ENCODE measurements at places on chromosomes 12 and 14. TPM values are rescaled to one million over a fixed set of nuclear protein-coding genes. Genes with fewer than 3 reads are reported as not detected.

Gene BDKRB2
- 16.1 TPM for total RNA-seq

Gene SLC7A8
- 22.9 TPM for total RNA-seq

Gene PTHLH
- 0.72 TPM for total RNA-seq

Gene CLEC1A
- total RNA-seq: 6.3 TPM

Gene OTUB2
- total RNA-seq: 1.1 TPM

Gene CAPZA3
- not detected for total RNA-seq

Gene METTL25
- 19.3 TPM for total RNA-seq

DNA sequence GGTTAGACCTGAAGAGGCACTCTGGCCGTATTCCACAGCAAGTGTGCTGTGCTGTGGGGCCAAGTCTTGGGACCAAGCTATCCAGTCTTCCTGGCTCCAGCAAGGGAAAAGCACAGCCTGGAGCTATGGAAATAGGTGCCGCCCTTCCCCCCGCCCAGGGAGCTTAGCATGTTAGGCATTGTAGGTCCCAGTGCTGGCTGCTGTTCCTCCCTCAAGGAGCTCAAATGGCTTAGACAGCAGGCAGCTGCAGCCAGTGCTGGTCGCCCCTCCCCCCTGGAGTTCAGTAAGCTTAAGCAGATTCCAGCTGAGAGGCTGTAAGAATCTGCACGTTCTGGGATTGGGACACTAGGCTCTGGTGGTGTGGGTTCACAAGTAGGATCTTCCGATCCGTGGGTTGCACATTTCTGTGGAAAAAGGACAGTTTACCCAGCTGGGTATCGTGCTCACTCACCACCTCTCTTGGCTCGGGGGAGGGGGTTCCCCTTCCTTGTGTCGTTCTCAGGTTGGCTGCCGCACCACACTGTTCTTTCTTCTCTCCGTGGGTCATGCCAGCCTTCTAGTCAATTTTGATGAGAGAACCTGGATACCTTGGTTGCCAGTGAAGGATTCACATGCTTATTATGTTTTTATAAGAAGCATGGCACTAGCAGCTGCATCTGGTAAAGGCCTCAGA lies 127.3 kb downstream of the CNTN1 start:
- no peak overlapping the region for H3K4me3 ChIP-seq
- H3K27ac ChIP-seq: no peak overlapping the region
- H3K36me3 ChIP-seq: no peaks in the 10 kb centered on the region

DNA sequence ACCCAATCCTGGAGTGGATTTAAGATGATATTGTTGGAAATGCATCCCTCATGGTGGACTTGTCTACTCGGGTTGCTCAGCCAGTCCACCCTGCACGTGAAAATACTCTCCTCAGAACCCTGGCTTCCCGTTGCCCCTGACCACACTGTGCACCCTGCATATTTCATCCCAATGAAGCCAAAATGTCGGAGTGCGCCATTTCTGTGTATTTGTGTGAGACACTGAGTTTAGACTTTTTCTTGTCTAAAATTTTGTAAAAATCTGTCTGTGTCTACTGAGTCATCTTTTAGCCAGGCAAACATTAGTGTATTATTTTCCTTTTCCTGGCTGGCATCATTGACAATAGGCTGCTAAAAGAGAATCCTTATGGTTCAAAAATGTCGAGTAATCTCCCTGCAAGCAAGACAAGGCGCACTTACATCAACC lies 485 bp upstream of the PNMA1 start:
- H3K27me3 ChIP-seq: no peaks in the 10 kb centered on the region
- H3K4me3 ChIP-seq: peak overlapping the region; percentile 95
- H3K4me1 ChIP-seq: peaks cover 15% of the 10 kb centered on the region
- H3K27ac ChIP-seq: no peak overlapping the region

DNA sequence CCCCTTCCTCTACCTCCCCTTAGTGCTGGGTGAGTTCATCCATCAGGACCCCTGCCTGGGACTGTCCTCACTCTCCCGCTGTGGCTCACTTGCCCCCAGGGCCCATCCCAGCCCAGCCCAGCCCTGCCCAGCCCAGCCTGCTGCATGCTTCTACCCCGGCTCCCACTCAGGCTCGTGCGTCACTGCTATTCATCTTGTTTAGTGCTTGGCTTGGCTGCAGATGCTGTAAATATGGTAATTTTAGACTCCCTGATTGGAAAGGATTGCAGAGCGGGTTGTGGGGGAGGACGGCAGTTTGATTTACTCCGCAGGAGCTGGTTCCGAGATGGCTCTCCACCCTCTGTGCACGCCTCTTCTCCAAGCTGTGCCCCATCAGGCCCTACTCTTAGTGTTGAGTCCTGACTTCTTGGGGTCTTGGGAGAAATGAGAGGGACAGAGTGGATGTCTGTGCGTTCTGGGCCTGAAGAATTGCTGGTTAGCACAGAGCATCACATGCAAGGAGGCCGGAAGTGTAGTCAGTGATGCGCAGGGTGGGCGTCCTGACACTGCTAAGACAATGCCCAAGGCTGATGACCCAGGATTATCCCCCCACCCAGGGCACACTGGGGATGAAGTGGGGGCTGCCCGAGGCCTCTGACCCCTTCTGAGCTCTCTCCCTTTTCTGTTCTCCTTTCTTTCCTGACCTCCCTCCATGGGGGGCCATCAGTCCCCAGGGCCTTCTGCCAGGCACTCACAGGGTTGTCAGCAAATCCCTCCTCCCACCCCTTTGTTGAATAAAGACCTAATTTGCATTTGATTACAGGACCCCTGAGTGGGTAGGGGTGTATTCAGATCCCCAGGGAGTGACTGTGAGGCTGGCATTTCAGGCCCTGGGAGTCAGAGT lies 244.4 kb downstream of the ZFP36L1 start:
- peak overlapping the region; percentile 94 for H3K27ac ChIP-seq
- DNase-seq: peak; percentile 98
- H3K27me3 ChIP-seq: no peaks in the 10 kb centered on the region

GRCh38 chr12:54065677-54066076 lies 12.0 kb downstream of the HOXC4 start:
- H3K27ac ChIP-seq: no peak overlapping the region
- DNase-seq: no peak
- no peaks in the 10 kb centered on the region for H3K36me3 ChIP-seq
- no peaks in the 10 kb centered on the region for H3K4me1 ChIP-seq

DNA sequence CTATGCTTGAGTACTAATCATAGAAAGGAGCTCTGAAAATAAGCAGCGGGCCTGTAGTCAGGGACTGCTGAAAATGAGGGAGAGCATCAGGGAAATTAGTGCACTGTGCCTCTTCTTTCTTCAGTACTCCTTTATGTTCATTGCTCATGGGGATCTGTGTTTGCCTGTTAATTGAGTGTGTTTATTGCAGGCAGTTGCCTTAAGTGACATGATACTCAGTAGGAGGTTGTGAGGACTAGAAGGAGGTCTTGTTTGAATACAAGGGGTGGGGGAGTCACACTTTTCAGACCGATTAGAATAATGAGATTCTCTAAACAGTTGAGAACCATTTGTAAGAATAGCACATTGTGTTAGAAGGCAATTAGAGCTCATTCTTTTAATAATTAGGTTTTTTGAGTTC lies 102.6 kb upstream of the SLCO1C1 start:
- no peaks in the 10 kb centered on the region for H3K4me1 ChIP-seq
- H3K27ac ChIP-seq: no peak overlapping the region
- no peaks in the 10 kb centered on the region for H3K27me3 ChIP-seq
- no peak for DNase-seq
- no peak overlapping the region for H3K4me3 ChIP-seq

DNA sequence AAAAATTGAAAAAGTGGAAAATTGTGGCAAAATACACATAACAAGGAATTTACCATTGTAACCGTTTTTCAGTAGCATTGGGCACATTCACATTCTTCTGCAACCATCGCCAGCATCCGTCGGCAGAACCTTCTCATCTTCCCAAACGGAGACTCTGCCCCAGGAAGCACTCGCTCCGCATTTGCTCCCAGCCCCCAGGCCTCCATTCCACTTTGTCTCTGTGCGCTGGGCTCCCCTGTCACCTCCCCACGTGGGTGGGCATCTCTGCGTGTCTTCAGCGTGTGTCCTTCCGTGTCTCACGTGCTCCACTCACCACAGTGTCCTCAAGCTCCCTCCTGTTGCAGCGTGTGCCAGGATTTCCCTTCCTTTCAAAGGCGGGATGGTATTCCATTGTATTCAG lies 9.9 kb downstream of the GPR132 start:
- H3K4me1 ChIP-seq: no peaks in the 10 kb centered on the region
- H3K27ac ChIP-seq: no peak overlapping the region
- no peak overlapping the region for H3K4me3 ChIP-seq
- no peaks in the 10 kb centered on the region for H3K27me3 ChIP-seq
- H3K36me3 ChIP-seq: no peaks in the 10 kb centered on the region

DNA sequence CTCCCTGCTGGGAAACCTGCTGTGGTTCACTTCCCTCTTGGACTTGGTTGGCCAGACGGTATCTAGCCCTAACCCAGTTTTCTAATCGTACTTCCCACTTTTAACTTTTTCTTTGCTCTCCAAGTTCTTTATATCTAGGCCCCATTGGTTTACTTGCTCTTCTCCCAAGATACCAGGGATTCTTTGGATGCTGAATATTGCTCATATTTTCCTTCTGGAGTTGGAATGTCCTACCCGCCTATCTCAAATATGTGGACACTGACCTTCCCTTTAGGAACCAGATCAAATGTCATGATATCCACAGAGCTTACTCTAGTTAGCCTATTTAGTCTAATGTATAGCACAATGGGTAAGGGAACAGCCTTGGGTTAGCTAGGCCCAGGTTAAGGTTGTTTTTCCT lies 228.6 kb downstream of the DACT1 start:
- no peaks in the 10 kb centered on the region for H3K4me1 ChIP-seq
- DNase-seq: no peak
- no peak overlapping the region for H3K27ac ChIP-seq
- H3K27me3 ChIP-seq: no peaks in the 10 kb centered on the region

DNA sequence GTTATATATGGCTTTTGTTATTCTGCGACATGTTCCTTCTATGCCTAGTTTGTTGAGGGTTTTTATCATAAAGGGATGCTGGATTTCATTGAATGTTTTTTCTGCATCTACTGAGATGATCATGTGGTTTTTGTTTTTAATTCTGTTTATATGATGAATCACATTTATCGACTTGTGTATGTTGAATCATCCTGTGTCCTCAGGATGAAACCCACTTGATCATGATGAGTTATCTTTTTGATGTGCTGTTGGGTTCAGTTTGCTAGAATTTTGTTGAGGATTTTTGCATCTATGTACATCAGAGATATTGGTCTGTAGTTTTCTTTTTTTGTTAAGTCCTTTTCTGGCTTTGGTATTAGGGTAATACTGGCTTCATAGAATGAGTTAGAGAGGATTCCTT lies 291.2 kb downstream of the AKAP6 start:
- DNase-seq: no peak
- H3K27ac ChIP-seq: no peak overlapping the region
- no peaks in the 10 kb centered on the region for H3K4me1 ChIP-seq
- H3K27me3 ChIP-seq: no peaks in the 10 kb centered on the region
- H3K36me3 ChIP-seq: no peaks in the 10 kb centered on the region

- no peaks in the 10 kb centered on the region for H3K4me1 ChIP-seq
- no peak for DNase-seq
- no peak overlapping the region for H3K27ac ChIP-seq
- H3K36me3 ChIP-seq: no peaks in the 10 kb centered on the region
These were observed 87.6 kb downstream of the SEC23A start for GRCh38 chr14:39015360-39015961.

- H3K36me3 ChIP-seq: no peaks in the 10 kb centered on the region
- no peaks in the 10 kb centered on the region for H3K27me3 ChIP-seq
- no peak overlapping the region for H3K27ac ChIP-seq
- no peaks in the 10 kb centered on the region for H3K4me1 ChIP-seq
- no peak for DNase-seq
- H3K4me3 ChIP-seq: no peak overlapping the region
These were observed 137.4 kb upstream of the RPL10L start for GRCh38 chr14:46788994-46789393.

DNA sequence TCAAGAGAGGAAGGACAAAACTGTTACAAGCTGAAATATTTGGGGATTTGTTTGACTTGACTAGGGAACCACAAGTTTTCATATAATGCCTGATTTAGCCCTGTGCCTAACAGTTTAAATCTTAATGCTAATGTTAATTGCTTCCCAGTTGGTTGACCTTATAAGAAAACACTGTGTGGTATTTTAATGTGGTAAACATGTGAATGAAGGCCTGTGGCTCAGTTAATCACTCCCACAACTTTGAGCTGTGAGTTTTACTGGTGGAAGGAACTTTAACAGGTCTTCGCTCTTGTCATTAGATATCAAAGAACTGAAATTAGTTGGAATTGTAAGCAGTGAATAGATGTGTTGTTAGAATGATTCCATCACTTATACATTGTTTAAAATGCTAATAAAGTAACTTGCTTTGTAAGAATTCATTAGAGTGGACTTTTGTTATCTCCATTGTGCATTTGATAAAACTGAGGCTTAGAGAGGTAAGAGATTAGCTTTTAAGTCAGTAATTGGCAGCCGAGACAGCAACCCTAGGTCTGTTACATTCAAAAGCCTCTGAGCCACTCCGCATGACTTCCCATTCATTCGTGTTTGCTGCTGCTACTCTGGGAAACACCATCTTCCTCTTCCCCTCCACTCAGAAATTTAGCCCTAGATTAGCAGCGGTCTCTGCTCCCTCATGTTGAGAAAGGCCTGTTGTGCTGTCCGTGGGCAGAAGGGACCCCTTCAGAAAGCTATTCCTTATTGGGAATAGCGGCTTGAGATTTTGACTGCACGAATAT lies 1.0 kb upstream of the TBK1 start:
- H3K4me3 ChIP-seq: peak overlapping the region; percentile 94
- H3K36me3 ChIP-seq: no peaks in the 10 kb centered on the region
- H3K4me1 ChIP-seq: no peaks in the 10 kb centered on the region
- no peak for DNase-seq
- H3K27ac ChIP-seq: no peak overlapping the region

- H3K27me3 ChIP-seq: no peaks in the 10 kb centered on the region
- no peak overlapping the region for H3K4me3 ChIP-seq
- DNase-seq: no peak
- H3K36me3 ChIP-seq: no peaks in the 10 kb centered on the region
- no peak overlapping the region for H3K27ac ChIP-seq
- no peaks in the 10 kb centered on the region for H3K4me1 ChIP-seq
These were observed 68.7 kb downstream of the PRMT8 start for GRCh38 chr12:3559601-3560294.

GRCh38 chr12:110845339-110845682 lies 1.5 kb upstream of the CCDC63 start:
- H3K4me1 ChIP-seq: no peaks in the 10 kb centered on the region
- no peaks in the 10 kb centered on the region for H3K36me3 ChIP-seq
- no peak overlapping the region for H3K27ac ChIP-seq
- H3K4me3 ChIP-seq: no peak overlapping the region
- H3K27me3 ChIP-seq: no peaks in the 10 kb centered on the region

GRCh38 chr12:98123021-98123461 lies 392.3 kb upstream of the TMPO start:
- no peak overlapping the region for H3K27ac ChIP-seq
- no peak for DNase-seq
- H3K36me3 ChIP-seq: no peaks in the 10 kb centered on the region
- H3K4me3 ChIP-seq: no peak overlapping the region
- H3K27me3 ChIP-seq: no peaks in the 10 kb centered on the region

GRCh38 chr12:11666131-11667050 lies 16.9 kb downstream of the ETV6 start:
- no peaks in the 10 kb centered on the region for H3K27me3 ChIP-seq
- no peak overlapping the region for H3K27ac ChIP-seq
- H3K4me1 ChIP-seq: peaks cover 8% of the 10 kb centered on the region

GRCh38 chr14:53751650-53752049 lies 205.0 kb downstream of the BMP4 start:
- H3K36me3 ChIP-seq: no peaks in the 10 kb centered on the region
- no peaks in the 10 kb centered on the region for H3K27me3 ChIP-seq
- no peak overlapping the region for H3K27ac ChIP-seq
- DNase-seq: no peak
- no peaks in the 10 kb centered on the region for H3K4me1 ChIP-seq
